ENCODE measurements at places on chromosomes 11 and 22.

DNA sequence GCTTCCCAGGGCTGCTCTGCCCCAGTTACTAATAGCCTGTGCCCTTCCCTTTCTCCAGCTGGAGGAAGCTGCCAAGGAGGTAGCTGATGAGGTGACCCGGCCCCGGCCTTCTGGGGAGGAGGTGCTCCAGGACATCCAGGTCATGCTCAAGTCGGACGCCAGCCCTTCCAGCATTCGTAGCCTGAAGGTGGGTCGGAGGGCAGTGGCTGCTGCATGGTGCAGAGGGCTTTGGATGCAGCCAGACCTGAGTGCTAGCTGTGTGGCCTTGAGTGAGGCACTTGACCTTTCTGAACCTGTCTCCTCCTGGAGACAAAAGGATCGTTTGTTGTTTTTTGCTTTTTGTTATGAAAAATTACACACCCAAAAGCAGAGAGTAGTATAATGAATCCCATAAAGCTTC is 3.4 kb downstream of the MCM5 start:
- DNase-seq: no peak

- DNase-seq: no peak
These were observed 6.0 kb downstream of the ELF5 start for GRCh38 chr11:34507610-34508009.

DNA sequence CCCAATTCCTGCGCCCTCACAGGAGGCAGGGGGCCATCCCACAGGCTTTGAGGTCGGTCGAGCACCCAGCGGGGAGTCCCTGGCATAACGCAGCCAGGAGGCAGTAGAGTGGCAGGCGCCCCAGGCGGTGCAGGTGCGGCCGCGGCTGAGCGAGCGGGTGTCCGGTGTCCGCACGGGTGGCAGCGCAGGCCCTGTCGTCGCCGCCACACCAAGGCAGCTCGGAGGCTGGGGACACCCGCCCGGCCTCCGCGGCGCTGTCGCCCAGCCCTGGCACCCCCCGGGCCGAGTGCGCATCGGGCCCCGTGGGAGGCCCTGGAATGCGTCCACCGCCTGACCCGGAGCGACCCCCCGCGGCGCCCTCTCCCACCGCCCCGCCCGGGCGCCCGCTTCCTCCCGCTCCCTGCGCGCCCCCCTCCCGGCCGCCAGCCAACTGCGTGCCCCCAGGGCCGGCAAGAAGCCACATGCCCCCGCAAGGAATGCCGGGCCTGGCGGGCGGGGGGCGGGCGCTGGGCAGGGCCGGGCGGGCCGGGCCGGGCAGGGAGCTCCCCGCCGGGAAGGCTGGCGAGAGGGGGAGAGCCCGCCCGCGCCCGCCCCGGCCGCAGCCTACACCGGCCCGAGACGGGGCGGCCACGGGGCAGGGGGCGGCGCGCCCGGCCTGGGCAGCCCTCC is 33.9 kb downstream of the PRDM11 start:
- no peak for DNase-seq

- DNase-seq: no peak
These were observed 112.9 kb downstream of the KIF18A start for GRCh38 chr11:27995083-27995482.

GRCh38 chr11:102177974-102178631 is 67.9 kb downstream of the YAP1 start:
- DNase-seq: peak; percentile 71

DNA sequence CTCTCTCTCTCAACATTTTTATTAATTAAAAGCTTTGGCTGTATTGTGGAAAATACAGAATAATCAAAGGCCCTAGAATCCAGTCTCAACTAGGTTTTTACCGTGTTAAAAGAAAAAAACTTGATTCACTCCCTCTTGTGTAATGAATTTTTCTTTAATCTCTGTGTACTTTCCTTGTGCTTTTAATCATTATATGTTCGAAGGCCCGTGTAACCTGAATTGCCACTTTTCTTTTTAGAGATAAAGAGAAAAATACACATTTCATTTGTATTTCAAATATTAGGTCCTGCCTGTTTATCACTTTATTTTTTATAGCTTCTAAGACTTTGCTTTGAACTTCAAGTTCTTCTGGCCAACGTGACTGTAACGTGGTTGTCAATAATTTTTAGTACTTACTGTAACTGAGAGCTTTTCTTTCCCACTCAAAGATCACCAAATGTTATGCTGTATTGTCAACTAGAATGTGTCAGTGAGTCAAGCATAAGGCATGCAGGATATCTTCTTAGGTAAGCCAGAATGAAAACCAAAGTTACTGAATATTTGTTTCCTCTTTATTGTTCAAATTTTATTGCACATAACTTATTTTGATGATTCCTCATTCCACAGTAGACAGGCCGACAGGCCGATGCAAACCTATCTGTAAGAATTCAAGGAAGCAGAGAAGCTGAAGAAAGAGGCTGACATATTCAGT is 23.3 kb upstream of the FAR1 start:
- DNase-seq: no peak

GRCh38 chr11:124538019-124538418 is 5.4 kb downstream of the OR8B12 start:
- DNase-seq: no peak

GRCh38 chr11:92154110-92154509 is 70.5 kb upstream of the FAT3 start:
- no peak for DNase-seq

- no peak for DNase-seq
These were observed 28.6 kb downstream of the LRP5 start for GRCh38 chr11:68340784-68341556.

- DNase-seq: no peak
These were observed 24.3 kb upstream of the VWA5A start for GRCh38 chr11:124090996-124091395.

GRCh38 chr11:90134478-90135003 is at the start of gene NAALAD2:
TSS of gene NAALAD2 (plus strand) at chr11:90134663. CDS start at chr11:90134759, 96 bp downstream.
- DNase-seq: no peak

GRCh38 chr11:131640320-131640719 is 269.9 kb downstream of the NTM start:
- no peak for DNase-seq

GRCh38 chr11:111166598-111166997 is 78.9 kb upstream of the POU2AF2 start:
- DNase-seq: no peak

Measured in AG09319 (cell line).